ENCODE measurements at places on chromosomes 11 and 22.
A peak's percentile ranks its signal among the peaks of the same experiment; 100 is the strongest.

DNA sequence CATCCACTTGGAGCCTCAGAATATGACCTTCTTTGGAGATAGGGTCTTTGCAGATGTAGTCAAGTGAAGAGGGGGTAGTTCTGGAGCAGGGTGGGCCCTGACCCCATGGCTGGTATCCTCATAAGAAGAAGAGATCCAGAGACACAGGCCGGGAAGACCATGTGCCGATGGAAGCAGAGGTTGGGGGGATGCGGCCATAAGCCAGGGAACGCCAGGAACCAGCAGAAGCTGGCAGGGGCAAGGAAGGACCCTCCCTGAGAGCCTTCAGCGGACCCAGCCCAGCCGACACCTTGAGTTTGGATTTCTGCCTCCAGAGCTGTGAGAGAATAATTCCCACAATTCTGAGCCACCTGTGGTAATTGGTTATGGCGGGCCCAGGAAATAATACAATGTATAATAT is 26.1 kb upstream of the SMIM38 start:
- no peak for DNase-seq

DNA sequence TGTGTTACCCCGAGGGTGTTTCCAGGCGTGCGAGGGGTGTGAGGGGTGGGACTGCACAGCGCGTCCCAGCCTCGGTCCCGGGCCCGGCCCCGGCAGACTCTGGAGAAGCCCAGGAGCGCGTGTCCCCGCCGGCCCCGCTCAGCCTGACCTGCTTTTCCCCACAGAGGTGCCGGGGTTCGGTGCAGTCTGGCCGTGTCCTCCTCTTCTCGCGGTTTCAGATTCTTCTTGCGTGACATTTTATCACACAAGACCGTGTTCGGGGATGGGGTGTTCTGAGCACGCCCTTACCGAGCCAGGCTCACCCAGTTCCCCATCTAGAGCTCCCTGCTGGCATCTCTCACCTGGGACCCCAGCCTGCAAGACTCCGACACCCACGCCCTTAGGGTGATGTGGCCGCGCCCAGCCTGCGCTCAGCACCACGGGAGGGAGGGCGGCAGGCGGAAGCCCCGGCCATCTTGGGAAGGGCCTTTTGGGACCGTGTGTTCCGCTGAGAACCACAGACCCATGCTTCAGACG is 775.6 kb downstream of the BRD1 start:
- peak; percentile 43 for DNase-seq

- peak; percentile 63 for DNase-seq
Observed at GRCh38 chr11:68282141-68282860, 10.5 kb upstream of the C11orf24 start.

GRCh38 chr11:117187428-117187798 is 8.9 kb downstream of the SIDT2 start:
- DNase-seq: no peak

GRCh38 chr11:111870113-111870512 is 1.3 kb downstream of the ALG9 start:
- DNase-seq: no peak

- DNase-seq: no peak
Observed at GRCh38 chr11:132337819-132338416, 967.5 kb downstream of the NTM start.

DNA sequence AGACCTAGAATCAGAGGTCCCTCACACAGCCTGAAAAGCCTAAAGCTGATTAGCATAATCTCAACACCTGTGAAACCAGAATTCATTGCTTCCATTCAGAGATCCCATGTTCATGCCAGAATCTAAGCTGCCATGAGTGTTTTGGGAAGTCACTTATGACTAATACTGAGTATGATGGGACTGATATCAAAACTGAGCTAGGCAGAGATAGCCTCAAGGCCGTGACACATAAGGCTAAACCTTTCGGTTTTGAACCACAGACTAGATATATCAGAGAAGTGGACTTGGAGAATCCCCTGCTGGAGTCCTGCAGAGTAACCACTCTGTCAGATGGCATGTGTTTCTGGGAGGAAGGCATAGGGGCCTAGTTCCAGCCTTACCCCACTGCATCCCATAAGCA is 23.1 kb upstream of the GLYATL2 start:
- no peak for DNase-seq

GRCh38 chr11:68974421-68975194 is 6.2 kb downstream of the MRGPRD start:
- DNase-seq: peak; percentile 40

- no peak for DNase-seq
Observed at GRCh38 chr11:77250881-77251640, 50.4 kb downstream of the GDPD4 start.

GRCh38 chr11:5423131-5423530 is 1.2 kb downstream of the OR51Q1 start:
- no peak for DNase-seq

- no peak for DNase-seq
Observed at GRCh38 chr11:134644476-134645456, 232.7 kb upstream of the B3GAT1 start.

DNA sequence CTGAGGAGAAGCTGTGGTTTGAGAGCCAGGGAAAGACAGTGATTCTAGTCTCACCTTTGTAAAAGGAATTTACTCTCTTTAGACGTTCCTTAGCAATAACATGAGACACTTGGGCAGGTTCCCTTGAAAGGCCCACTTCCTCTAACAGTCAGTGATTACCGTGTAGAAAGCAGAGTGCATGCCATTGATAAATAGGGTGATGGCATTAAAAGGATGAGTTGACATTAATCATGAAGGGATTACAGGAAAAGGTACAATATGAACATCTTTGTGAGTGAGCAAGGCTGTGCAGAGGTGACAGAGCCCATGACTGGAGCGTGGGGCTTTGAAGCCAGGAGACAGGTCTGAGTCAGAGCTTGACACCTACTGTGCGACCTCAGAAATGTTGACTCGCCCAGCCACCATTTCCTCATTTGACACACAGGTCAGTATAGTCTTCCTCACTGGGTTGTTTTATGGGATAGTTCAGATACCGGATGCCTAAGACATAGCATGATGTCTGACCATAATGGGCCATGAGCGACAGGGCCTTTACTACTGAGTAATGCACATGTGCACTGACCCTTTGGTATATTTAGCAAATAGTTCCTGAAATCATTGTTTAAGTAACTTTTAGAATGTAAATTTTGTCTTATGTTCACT is 341.7 kb upstream of the MTNR1B start:
- no peak for DNase-seq

- DNase-seq: no peak
Observed at GRCh38 chr22:48318575-48319320, 1508.9 kb downstream of the BRD1 start.

- no peak for DNase-seq
Observed at GRCh38 chr22:42258126-42258525, 12.3 kb downstream of the TCF20 start.

- no peak for DNase-seq
Observed at GRCh38 chr11:101278286-101278685, 148.7 kb upstream of the PGR start.

DNA sequence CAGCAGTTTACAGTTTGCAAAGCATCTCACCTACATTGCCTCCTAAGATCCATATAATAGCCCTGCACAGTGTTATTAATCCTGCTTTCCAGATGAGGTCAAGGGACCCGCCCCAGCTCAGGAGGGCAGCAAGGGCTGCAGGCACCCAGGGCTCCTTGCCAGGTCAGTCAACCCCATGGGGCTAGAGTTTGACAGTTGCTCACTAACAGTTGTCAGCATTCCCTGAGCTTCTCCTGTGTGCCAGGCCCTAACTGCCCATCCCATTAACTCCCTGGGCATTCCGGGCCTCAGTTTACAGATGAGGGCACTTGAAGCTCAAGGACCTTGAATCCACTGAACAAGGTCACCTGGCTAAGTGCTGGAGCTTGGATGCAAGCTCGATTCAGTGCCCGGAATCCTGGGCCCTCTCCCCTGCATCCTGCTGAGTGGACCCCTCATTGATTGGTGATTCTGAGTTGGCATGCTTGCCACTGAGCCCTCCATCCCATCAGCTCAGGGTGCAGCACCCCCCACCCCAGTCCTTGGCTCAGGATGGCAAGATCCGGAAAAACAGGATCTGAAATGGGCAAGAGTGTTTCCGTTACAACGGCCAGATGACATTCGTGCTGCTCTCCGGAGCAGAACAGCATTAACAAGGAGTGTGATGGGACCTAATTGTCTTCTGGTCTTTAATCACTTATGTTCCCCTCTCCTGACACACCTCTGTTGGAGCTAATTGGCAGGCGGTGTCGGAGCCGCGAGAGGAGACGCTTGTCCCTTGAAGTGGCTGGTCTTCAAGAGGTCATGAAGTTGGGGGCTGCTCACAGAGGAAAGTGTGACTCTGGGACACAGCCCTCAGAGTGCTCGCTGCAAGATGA is 87.4 kb upstream of the SHISAL1 start:
- DNase-seq: no peak

DNA sequence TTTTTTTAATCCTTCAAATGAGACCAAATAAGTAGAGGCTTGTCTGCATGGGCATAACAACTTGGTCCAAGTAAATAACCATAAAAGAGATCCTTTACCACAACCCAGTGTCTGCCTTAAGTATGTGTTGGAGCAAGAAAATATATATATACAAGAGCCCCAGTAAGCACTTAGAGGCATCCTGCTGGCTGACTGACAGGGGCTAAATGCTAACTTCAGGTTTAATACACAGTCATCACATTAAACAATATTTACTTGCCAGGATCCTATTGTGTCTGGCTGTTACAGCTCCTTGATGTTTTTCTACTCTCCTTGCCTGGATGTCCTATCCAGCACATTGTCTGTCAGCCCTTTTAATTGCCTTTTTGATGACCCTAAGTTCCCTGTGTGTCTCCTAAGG is 37.5 kb upstream of the MMP20 start:
- no peak for DNase-seq

GRCh38 chr11:2272228-2272945 is 2.0 kb upstream of the ASCL2 start:
- no peak for DNase-seq

GRCh38 chr22:31680861-31681341 is 18.9 kb upstream of the PISD start:
- no peak for DNase-seq

DNA sequence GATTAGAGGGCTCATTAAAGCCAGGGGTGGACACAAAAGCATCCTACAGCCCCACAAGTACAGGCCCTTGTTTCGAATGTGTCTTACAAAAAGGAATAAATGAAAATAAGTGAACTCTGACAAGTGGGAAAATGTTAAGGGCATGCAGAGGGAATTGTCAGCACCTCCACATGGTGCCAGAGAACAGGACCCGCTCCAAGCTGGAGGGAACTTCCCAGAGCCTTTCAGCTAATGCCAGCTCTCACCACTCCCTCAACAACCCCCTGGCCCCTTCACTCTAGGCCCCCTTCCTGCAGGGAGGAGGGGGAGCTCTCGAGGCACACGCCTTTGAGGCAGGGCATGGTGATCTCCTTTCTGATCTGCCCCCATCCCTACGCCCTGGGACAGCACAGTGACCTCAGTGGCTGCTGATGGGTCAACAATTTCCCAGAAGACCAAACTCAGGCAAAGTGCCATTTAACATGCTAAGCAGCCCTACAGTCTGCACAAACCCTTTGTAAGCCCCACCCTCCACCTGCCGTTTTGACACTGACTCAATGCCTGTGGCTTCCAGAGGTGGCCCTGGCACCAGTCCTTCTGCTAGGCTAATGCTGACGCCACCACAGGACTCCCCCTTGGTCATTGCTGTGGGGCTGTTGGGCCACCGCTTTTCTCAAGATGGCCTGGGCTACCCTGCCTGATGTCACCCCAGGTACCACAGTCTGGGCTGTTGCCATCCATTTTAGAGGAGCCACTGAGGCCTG is 12.5 kb upstream of the CHST1 start:
- no peak for DNase-seq

GRCh38 chr11:3989921-3990290 is 104.7 kb upstream of the RRM1 start:
- no peak for DNase-seq

All from activated CD4-positive, alpha-beta T cell treated with anti-CD3 and anti-CD28 coated beads for 48 hours (primary cell).